ENCODE measurements at places on chromosomes 11 and 22.

DNA sequence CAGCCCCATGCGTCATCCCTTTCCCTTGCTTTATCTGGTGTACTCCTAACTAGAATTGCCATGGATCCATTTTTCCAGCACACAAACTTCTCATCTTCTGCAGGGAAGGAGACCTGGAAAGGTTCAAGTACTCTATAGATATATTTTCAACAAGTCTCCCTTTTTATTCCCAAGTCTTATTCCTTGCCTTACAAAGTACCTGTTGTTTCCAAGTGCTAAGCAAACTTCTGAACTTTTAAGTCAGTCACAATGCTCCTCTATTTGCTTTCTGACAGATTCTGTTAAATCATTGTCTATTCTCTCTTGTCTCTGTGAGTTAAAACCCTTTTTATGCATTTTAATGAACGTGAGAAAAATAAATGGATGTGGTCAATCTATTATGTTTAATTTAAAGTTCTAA is 20.4 kb downstream of the CCDC73 start:
- no peak for DNase-seq

GRCh38 chr11:48066881-48067800 is 86.8 kb downstream of the PTPRJ start:
- DNase-seq = peak; percentile 87

- DNase-seq = peak; percentile 81
Observed at GRCh38 chr11:114291381-114291780, 4.8 kb upstream of the NNMT start.

GRCh38 chr11:64451856-64452255 is 92.9 kb downstream of the RPS6KA4 start:
- no peak for DNase-seq

DNA sequence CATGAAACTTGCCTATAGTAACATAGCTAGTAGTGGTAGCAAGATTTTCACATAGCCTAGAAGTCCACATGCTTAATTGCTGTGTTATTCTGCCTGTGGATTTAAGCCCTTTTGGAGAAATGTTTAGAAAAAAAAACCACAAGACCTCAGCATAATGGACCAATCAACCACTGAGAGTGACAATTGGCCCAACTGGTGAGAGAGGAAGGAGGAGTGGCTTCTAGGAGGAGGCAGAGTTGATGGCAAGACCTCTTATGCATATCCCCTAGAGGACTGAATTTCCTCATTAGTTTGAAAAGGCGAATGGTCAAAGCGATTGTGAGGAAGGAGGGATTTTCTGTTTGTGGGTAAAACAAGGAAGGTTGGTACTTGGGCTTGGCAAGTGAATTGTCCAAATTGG is 30.6 kb downstream of the NNMT start:
- no peak for DNase-seq

DNA sequence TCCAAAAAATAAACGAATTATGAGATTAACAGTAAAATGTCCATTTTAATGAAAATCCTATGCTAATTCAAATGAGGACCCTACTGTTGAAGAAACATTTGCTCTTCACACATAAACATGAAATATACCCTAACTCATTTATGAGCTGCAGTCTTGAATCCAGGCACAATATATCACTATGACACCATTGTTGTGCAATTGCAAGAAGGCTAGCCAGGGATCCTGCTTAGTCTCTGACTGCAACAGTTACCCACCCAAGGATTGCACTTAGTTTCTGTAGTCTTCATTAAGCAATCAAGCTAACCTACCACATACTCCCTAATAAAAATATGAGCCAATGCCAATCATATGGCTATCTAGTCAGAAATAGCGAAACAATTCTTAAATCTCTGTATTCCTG is 981.0 kb upstream of the FAT3 start:
- DNase-seq = no peak

GRCh38 chr11:119336744-119337469 is 2.6 kb downstream of the RNF26 start:
- no peak for DNase-seq

GRCh38 chr11:35272391-35272902 is 133.5 kb downstream of the CD44 start:
- no peak for DNase-seq

GRCh38 chr11:99535819-99536218 is 515.1 kb downstream of the CNTN5 start:
- no peak for DNase-seq

- DNase-seq = no peak
Observed at GRCh38 chr22:47110817-47111443, 348.5 kb downstream of the TBC1D22A start.

Measured in astrocyte of the hippocampus (primary cell).